ENCODE measurements at places on chromosomes 7 and 10. TPM values are rescaled to one million over a fixed set of nuclear protein-coding genes. Genes with fewer than 3 reads are reported as not detected.
A peak's percentile ranks its signal among the peaks of the same experiment; 100 is the strongest.

DNA sequence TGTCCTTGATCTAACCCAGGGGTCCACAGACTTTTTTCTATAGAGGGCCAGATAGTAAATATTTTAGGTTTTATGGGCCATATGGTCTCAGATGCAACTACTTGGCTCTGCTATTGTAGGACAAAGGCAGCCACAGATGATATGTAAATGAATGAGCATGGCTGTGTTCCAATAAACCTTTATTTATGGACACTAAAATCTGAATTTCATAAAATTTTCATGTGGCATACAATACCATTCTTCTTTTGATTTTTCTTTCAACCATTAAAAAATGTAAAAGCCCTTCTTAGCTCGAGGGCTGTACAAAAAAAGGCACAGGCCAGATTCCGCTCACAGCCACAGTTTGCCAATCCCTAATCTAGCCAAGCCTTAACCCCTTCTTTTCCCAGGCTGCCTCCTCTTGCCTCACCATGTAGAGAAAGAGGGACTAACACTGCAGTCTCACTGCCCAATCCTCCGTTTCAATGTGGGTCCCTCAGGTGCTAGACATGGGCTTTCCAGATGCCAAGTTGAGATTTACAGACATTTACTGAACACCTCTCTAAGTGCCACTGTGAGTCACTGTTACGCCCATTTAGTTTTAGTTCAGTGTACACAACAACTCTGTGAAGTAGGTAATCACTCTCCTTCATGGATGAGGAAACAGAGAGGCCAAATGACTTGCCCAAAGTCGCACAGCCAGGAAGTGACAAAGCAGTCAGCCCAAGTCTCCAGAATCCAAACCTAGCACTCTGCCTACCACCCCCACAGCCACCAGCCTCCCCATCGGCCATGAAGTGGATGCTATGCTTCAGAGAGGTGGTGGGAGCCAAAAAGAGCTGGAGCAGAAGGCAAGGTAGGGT is 132.6 kb upstream of the PDLIM1 start:
- DNase-seq = no peak

CLDN3 gene
- total RNA-seq = 0.13 TPM

DNA sequence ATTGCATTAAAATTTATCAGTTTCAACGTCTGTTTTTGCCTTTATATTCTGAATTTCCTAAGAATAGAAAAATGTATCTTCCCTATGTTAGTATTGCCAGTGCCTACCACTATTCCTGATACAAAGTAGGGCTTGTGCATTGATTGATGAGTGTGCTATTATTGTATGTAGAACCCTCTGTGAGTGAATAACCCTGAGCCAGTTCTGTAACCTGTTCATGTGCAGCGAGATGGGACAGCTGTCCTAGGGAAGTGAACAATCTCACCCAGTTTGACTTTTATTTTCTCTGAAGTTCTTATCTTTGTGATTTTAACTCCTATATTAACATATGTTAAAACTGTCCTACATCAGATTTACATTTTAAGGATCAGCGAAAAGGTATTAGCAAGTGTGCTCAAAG is 178.4 kb upstream of the ADO start:
- DNase-seq = no peak

- DNase-seq = no peak
Measured at GRCh38 chr10:24256619-24257107, 47.7 kb downstream of the KIAA1217 start.

GRCh38 chr10:60135020-60135419 is 228.7 kb upstream of the CCDC6 start:
- DNase-seq = no peak

DNA sequence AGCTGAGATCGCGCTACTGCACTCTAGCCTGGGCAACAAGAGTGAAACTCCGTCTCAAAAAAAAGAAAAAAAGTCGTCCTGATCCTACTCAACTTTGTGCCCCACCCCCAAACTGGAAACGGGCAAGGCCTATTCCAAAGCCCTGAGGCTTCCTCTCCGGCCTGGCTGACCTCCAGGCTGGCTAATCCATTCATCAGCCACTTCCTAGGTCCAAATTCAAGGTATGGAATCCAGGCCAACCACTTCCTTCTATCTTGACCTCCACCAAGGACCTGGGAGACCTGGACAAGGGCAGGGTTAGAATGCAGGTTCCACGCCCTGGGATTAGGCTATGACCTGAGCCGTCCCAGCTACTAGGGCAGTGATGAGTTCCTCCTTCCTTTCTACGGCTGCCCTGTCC is 20.4 kb upstream of the EIF4H start:
- DNase-seq = no peak

- peak; percentile 25 for DNase-seq
Measured at GRCh38 chr7:118352867-118353453, 128.5 kb downstream of the ANKRD7 start.

DNA sequence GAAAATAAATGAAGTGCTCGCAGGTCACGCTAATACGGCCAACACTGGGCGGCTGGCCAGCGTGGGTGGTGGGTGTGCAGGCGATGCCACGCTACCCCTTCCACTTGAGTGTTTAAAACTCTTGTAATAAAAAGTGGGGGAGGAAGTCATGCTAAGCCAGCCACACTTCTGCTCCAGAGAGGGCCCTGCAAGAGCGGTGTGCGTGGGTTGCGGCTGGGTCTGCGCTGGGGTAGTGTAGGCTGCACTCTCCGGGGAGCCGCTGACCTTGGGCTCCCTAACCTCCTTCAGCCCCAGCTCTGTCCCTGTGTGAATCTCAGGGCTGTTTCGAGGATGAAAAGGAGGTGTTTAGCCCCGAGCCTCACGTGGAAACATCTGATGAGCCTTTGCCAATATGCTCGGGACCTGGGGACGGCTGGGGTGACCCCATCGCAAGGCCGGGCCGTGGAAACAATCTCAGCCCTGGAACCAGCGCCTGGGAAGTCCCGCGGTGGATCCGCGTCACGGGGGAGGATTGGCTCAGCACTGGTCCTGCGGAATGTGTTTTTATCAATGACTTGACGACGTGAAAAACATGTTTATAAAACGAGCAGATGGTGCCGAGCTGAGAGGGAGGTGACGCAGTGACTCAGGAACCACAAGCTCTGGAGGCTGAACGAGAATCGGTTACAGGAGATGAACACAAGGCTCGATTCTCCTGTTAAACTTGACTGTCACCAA is 278.5 kb downstream of the DNAJB6 start:
- DNase-seq = no peak

Measured in muscle of leg (tissue), 16 donors.